RWPE2 (cell line): ENCODE measurements at places on chromosomes 5 and 9.
A peak's percentile ranks its signal among the peaks of the same experiment; 100 is the strongest.

DNA sequence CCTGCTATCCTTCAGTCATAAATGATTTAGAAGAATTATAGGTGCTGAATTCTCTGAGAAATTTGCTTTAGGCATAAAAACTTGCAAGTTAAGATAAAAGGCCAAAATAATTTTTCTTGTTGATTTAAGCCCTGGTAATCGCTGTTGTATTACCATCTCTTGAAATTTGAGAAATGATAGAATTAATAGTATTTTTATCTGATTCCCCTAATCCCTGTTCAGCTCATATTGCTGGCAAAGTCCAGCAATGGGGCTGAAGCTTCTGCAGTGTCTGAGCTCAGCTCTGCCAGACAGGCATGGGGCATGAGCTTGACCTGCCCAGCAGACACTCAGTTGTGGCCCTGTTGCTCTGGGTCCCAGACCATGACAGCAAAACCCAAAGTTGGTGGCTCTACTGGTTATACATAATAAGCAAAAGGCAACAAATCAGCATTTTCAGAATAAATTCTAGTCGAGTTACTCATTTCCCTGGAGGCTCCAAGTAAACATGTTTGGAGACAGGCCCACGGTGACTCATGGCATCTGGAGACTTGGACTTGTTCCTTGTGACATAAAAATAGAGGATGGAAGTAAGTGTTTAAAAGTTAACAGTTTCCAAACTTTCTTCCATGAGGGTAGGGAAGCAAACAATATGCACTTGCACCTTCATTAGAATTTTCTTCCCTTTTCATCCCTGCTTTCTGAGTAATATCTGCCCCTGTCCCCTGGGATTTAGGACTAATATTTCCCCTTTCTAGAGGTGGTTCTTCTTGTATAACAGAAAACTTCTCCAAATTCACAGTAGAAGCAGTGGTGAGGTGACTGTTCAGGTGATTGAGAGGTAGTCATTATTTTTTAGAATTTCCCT is 60.2 kb upstream of the SLC2A8 start:
- no peak overlapping the region for H3K4me3 ChIP-seq
- peaks cover 18% of the 10 kb centered on the region for H3K4me1 ChIP-seq
- no peaks in the 10 kb centered on the region for H3K36me3 ChIP-seq
- DNase-seq = peak; percentile 78
- peak overlapping the region; percentile 60 for H3K27ac ChIP-seq

DNA sequence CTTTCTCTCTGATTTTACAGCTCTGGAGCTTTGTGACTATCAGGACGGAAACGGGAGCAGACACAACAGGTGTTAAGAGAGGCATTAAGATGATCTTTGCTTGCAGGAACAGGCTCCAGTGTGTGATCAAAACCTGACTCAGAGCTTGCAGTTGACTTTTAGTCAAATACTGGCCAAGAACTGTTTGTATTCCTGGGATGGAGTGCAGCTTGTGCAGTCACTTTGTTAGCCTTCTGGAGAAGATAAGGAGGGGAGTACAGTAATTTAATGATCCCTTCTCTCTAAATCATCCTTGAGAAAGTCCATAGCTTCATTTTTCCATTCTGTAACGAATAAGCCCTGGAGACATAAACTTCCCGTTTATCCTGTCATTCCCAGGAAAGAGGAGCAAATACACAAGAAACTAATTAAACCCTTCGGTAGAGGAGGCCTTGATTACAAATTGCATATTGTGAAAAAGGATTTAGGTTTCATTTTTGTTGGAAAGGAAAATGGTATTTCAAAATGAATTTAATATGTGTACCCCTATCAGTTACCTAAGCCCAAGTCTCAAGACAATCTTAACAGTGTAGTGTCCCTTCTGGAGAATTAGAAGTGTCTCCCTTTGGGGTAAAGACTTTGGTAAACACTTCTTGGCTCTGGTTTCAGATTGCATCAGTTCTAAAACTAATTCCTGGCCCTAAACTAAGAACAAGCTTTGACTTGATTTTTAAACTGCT is 3.1 kb upstream of the STOM start:
- H3K4me1 ChIP-seq = peaks cover 56% of the 10 kb centered on the region
- peaks cover 4% of the 10 kb centered on the region; the same call in 1 of the 2 replicates for H3K36me3 ChIP-seq
- DNase-seq = no peak
- H3K27ac ChIP-seq = peak overlapping the region; percentile 95
- H3K27me3 ChIP-seq = no peaks in the 10 kb centered on the region

GRCh38 chr5:150278916-150279315 is 10.7 kb downstream of the CAMK2A start:
- H3K4me3 ChIP-seq = no peak overlapping the region
- H3K27ac ChIP-seq = peak overlapping the region; percentile 21
- peaks cover 15% of the 10 kb centered on the region for H3K4me1 ChIP-seq
- no peaks in the 10 kb centered on the region for H3K27me3 ChIP-seq
- H3K36me3 ChIP-seq = no peaks in the 10 kb centered on the region

DNA sequence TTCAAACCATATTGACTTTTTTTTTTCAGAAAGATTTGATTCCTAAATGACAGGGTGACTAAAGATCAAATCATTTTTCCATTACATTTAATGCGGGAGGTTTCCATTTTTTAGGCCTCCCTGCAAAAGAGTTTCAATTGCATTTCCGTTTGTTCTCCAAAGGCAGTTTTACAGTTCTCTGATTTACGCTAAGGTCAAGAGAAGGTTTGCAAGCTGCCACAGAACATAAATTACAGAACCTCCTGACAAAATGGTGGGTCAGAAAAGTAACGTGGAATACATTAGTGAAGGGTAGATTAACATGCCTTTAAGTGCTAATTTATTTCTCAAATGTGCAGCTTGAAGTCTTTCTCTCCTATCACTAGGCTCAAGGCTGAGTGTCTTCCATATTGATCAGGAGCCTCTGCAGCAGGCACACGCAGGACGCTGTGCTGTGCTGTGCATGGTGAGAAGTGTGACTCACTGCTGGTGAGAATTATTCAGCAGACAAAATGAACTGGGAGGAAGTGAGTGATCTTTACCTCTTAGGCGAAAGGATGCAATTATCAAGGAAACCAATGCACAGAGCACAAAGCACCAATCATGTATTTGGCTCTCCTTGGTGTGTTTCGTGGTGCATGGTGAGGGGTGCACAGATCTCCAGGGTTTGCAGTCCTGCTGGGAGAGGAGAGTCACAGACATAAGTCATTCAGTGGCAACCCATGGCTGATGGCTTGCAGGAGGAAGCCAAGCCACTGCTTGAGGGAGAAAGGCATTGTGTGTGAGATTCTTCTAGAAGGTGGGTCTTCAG is 136.3 kb downstream of the TENT4A start:
- no peaks in the 10 kb centered on the region for H3K36me3 ChIP-seq
- H3K27ac ChIP-seq = no peak overlapping the region
- no peak for DNase-seq
- no peaks in the 10 kb centered on the region for H3K27me3 ChIP-seq
- H3K4me3 ChIP-seq = no peak overlapping the region
- no peaks in the 10 kb centered on the region for H3K4me1 ChIP-seq

DNA sequence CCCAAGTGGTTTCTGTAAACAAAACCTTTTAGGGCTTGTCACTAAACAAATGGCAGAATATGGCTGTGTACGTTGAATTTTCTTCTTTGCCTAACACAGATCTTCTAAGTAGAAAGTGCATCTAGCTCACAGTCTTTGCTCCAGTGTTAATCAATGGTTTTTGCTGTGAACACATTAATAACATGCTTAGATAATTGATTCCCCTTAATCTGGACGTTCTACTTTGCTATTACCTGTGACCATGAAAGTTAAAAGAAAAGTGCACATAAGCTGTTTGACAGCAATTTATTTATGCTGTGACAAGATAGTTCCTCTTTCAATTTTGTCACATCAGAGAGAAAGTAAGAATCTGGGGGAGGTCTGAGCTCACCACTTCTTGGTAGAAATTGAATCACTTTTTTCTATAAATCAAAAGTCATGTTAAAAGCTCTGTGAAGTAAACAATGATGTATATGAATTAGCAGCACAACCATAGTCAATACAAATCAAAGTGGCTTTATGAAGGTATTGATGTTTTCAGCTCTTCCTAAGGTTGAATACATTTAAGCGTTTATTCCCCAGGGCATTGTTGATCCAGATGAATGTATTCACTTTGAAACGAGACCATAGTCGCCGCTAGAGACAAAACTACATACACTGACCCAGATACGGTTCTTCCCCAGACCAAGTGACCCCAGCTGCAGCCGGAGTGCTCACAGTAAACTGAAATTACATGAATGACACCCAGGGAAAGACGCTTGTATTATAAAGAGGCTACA is 174.6 kb upstream of the ZNF608 start:
- H3K36me3 ChIP-seq = no peaks in the 10 kb centered on the region
- no peak overlapping the region for H3K27ac ChIP-seq
- no peak overlapping the region for H3K4me3 ChIP-seq
- H3K4me1 ChIP-seq = no peaks in the 10 kb centered on the region
- H3K27me3 ChIP-seq = no peaks in the 10 kb centered on the region
- no peak for DNase-seq

GRCh38 chr5:1343931-1344901 is 683 bp downstream of the CLPTM1L start:
- DNase-seq = no peak
- peaks cover 8% of the 10 kb centered on the region for H3K4me1 ChIP-seq
- H3K27ac ChIP-seq = peak overlapping the region; percentile 60
- H3K27me3 ChIP-seq = no peaks in the 10 kb centered on the region

DNA sequence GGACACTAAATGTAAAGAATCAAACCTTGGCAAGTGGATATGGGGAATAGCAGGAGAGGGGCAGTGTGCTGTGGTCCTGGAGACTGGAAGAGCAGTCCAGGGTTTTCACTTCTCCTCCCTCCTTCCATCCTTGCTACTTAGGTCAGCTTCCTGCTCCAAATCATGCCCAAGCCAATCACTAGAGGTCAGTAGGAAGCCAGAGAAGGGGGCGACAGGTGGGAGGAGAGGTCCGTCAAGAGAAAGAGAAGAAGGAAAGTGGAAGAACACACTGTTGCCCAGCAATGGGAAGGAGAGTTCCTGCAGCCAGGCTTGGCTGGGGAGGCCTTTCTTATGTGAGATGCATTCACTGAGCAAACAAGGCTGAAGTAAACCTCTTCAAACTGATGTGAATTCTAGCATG is 289.6 kb downstream of the DTWD2 start:
- no peak overlapping the region for H3K27ac ChIP-seq
- H3K4me1 ChIP-seq = no peaks in the 10 kb centered on the region
